ENCODE measurements at places on chromosomes 7 and 10.

- DNase-seq = no peak
Observed at GRCh38 chr7:80643336-80643915, 5.0 kb downstream of the CD36 start.

DNA sequence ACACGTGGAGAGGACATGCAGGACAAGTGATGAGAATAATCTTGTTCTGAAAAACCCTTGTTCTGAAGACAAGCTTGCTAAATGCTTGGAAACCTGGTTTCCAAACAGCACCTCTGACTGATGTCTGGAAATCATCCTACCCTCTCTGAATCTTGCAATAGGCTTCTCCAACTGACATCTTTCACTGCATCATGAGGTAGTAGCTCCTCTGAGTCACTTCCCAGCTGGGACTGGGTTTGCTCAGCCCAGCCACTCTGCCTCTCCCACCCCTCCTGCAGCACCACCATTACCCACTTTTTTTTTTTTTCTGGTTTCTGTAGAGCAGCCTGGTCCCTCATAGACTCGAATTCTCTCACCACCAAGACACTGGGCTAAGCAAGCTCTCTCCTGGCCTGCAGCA is 919.8 kb downstream of the GRID1 start:
- no peak for DNase-seq

- no peak for DNase-seq
Observed at GRCh38 chr10:103457176-103457712, 1.5 kb downstream of the CALHM1 start.

- peak; percentile 43 for DNase-seq
Observed at GRCh38 chr7:106947244-106947728, 82.2 kb downstream of the PIK3CG start.
